ENCODE measurements at places on chromosomes 5 and 9. TPM values are rescaled to one million over a fixed set of nuclear protein-coding genes. Genes with fewer than 3 reads are reported as not detected.

ERGIC1 gene
- 47.1 TPM for total RNA-seq

TRPM3 gene
- not detected for total RNA-seq

SHC3 gene
- not detected for total RNA-seq

MYMK gene
- total RNA-seq: not detected

PCDHAC2 gene
- total RNA-seq: not detected

ACSL6 gene
- total RNA-seq: 36.9 TPM

UBAC1 gene
- total RNA-seq: 43.2 TPM

OR5C1 gene
- total RNA-seq: not detected

FRMD3 gene
- 0.30 TPM for total RNA-seq

CTXN3 gene
- not detected for total RNA-seq

SUSD3 gene
- total RNA-seq: 40.9 TPM

ANKRD34B gene
- total RNA-seq: not detected

AFAP1L1 gene
- not detected for total RNA-seq

SERINC5 gene
- 21.3 TPM for total RNA-seq

C9orf153 gene
- total RNA-seq: 0.33 TPM

GDF9 gene
- 0.30 TPM for total RNA-seq

IRGM gene
- 1.2 TPM for total RNA-seq

INSL4 gene
- total RNA-seq: not detected

PROB1 gene
- 9.2 TPM for total RNA-seq

FGFR4 gene
- 1.6 TPM for total RNA-seq

DRD1 gene
- total RNA-seq: not detected

PCDHGA3 gene
- 0.19 TPM for total RNA-seq

ZBED3 gene
- total RNA-seq: 0.62 TPM

GABRA1 gene
- not detected for total RNA-seq

SPINK13 gene
- total RNA-seq: not detected

GMCL2 gene
- 0.07 TPM for total RNA-seq

ADAMTS19 gene
- not detected for total RNA-seq

DIRAS2 gene
- total RNA-seq: not detected

QRFP gene
- not detected for total RNA-seq

UNC5A gene
- total RNA-seq: not detected

OR1Q1 gene
- total RNA-seq: not detected

CLIC3 gene
- not detected for total RNA-seq

RLN2 gene
- total RNA-seq: 0.30 TPM

PCDHA8 gene
- total RNA-seq: not detected

INVS gene
- total RNA-seq: 14.9 TPM

PCDHB15 gene
- total RNA-seq: not detected

FBN2 gene
- total RNA-seq: not detected

SLIT3 gene
- 1.1 TPM for total RNA-seq

WNK2 gene
- 2.7 TPM for total RNA-seq

UQCRQ gene
- 454 TPM for total RNA-seq
